ENCODE measurements at places on chromosomes 6 and 20.

- no peak for DNase-seq
These were observed 170.9 kb downstream of the SCP2D1 start for GRCh38 chr20:18984238-18985200.

DNA sequence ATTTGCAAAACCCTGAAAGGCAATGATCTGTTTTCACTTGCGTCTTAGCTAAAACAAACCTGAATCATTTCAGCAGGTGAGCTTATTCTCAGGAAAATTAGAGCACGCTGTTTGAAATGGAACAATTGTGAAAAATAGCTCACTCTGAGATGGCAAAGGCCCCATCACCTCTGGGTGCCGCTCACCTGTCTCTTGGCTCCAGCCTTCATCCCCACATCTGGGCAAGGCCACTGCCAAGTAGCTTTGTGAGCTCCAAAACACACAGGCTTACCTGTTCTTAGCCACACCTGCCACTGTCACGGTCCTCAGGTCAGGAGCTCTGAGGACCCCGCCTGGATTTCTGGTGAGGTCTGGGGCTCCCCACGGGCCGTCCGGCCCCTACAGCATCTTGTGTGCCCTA, 66.7 kb downstream of the SMOC2 start:
- no peak for DNase-seq

- no peak for DNase-seq
These were observed 52.1 kb downstream of the KCNB1 start for GRCh38 chr20:49430320-49430719.

- DNase-seq, result no peak
These were observed 225.5 kb upstream of the MARCKS start for GRCh38 chr6:113631666-113632065.

Measured in cerebellar nuclear complex (tissue), 1 donor.